ENCODE measurements at places on chromosomes 13 and 19.

- DNase-seq = no peak
Measured at GRCh38 chr19:11984986-11985385, 20.1 kb downstream of the ZNF763 start.

- DNase-seq = no peak
Measured at GRCh38 chr19:5572556-5573286, 5.0 kb upstream of the TINCR start.

GRCh38 chr13:99392470-99393135, 85.4 kb upstream of the GPR183 start:
- DNase-seq = no peak

GRCh38 chr13:52780092-52780491, 40.5 kb upstream of the CNMD start:
- DNase-seq = no peak

DNA sequence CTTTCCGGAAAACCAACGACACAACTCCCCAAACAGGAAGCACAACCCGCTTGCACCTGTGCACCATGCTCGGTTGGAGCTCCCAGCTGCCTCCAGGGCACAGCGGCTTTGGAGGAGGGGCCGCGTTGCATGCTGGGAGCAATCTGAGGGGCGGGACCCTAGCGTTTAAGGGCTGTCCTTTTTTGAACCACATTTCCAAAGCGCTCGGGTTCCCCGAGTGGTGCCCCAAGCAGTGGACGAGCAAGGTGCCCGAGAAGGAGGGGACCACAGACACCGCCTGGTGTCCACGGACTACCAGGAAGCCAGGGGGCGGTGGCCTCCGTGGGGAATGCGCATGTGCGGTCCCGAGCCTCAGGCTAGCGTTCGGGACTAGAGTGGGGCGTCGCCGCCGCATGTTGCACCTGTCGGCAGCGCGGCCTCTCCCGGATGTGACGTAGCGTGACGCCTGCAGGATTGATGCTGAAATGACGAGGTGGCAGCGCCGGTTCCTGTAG, 11.9 kb upstream of the ZNF57 start:
- DNase-seq = peak; percentile 19

- no peak for DNase-seq
Measured at GRCh38 chr13:43232144-43232872, 208.9 kb downstream of the DNAJC15 start.

DNA sequence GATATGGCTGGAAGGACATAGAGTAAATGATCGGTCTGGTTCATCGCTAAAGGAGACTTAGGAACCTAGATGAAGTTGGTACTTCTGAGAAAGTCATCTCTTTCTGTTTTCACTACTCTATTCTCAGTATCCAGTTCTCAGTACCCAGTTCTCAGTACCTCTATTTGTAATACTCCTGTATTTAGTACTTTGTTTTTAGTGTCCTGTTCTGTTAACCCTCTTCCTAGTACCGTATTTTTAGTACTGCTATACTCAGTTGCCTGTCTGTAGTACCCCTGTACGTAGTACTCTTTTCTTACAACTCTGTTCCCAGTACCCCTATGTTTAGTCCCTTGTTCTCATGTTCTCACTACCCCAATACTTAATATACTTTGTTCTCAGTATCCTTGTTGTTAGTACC, 1.2 kb downstream of the RFXAP start:
- no peak for DNase-seq

- peak; percentile 64 for DNase-seq
Measured at GRCh38 chr13:98484289-98485219, 92.4 kb downstream of the STK24 start.

GRCh38 chr13:90197722-90198121, 1149.8 kb upstream of the MIR17HG start:
- DNase-seq = no peak

DNA sequence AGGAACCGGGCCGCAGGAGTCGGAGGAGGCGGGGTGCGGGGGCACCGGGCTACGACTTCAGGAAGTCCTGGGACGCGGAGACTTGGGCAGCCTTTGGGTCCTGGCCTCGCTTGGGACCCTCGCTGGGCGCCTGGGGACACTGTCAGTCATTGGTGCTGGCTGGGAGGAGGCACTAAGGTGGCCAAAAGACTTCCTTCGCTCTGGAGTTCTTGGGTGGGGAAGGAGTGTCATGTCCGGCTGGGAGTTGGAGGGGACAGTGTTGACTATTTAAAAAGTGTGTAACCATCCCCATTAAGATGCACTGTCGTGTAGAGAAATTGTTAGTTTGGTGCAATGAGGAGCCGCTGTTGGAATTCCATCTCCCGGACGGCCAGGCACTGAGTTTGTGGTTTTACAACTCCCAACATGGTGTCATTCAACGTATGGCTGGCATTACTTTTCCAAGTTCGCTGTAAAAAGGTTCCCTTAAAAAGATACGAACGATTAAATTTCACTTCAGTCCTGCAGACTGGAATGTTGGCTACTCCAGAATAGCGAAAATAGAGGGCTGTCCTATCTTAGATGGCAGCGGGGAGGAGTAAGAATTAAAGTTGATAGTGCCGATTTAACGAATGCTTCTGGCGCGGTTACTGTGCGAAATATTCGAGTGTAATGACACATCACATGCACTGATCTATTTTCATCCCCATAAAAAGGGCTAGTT, 776 bp downstream of the DNAJC3 start:
- no peak for DNase-seq

DNA sequence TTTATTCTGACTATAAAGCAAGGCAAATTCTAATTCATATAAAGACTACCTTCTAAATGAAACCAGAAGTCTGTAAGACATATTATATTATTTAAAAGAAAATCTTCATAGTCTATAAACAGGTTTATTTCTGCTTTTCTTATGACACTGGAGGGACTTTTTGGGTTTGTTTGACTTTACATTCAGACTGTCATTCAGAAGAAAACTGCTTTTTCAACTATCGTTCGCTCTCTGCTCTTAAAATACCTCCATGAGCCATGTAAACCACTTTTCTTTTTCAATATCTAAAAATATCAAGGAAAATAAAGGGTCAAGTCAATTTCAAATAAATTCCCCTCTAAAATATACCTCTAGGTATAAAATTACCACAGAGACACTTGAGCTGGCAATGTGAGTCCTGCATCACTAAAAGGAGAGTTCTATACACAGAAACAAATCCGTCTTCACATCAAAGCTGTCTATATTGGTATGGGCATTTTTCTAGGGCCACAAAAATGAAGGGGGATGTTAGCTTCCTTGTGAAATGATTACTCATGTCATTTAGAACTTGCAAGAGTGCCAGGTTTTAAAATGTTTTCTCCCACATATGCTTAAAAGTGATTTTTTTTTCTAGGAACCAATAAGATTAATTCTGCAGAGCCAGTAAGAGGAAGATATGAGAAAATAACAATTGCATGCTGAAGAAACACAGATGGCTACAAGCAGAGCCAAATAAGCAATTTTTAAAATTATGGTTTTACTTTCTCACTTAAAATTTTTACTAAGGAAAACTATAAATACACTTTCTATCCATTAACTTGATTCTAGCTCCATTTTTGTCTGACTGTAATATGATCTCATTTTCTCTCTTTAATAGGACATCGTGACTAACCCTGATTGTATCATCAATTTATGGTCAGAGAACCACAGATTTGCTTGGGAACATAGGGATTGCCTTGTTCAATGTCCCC, 181.8 kb downstream of the TBC1D4 start:
- DNase-seq = no peak

GRCh38 chr13:73230716-73231115, 171.9 kb downstream of the KLF5 start:
- DNase-seq = no peak

DNA sequence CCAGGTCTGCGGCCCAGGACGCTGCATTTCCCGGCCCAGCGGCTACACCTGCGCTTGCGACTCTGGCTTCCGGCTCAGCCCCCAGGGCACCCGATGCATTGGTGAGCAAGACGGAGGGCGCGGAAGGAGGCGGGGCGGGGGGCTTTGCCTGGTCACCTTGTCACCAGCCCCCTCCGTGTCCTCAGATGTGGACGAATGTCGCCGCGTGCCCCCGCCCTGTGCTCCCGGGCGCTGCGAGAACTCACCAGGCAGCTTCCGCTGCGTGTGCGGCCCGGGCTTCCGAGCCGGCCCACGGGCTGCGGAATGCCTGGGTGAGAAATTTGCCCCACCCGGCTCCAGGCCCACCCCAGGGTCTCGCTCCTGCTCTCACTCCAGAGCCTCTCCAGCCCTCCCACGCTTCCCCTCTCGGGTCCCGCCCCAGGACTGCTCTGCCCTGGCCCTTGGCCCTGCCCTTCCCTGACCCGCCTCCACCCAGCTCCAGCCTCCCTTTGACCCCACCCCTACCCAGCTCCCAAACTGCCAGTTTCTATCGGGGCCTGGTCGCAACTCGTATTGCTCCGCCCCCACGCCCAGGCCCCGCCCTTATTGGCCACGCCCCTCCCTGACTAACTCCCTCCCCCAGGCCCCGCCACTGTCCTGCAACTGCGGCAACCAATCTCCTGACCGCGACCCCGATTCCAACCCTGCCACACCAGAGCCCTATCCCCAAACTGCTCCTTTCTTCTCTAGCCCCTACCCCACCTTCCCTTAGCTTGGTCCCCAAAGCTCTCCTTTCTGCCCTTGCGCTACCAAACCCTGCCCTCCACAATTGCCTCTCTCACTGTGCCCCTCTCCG, 8.6 kb downstream of the LTBP4 start:
- peak; percentile 83 for DNase-seq

- no peak for DNase-seq
Measured at GRCh38 chr13:39918620-39919236, 263.3 kb downstream of the COG6 start.

DNA sequence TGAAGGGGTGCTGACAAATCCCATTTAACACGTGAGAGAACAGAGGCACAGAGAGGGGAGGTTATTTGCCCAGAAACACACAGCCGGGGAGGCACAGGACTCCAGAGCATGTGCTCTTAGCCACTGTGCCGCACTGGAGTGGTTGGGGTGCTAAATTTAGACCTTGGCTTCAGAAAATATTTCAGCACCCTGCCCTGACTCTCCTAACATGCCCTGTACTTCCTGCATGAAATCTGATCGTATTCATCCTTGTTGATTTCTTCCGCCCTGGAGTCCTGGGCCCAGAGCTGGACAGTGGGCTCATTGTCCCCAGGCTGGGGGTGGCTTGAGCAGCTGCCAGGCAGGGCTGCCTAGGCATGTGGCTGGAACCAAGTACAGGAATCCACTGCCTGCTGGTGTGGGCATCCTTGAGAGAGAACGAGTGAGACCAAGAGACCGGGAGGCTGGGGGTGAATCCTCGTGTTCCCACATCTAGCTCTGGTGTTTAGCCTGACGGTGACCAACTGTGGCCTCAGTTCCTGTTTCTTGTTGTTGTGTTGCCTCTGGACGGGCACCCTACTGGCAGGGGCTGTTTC, 5.3 kb downstream of the SLC27A1 start:
- no peak for DNase-seq

- DNase-seq = no peak
Measured at GRCh38 chr19:18100710-18101109, 3.1 kb downstream of the MAST3 start.

GRCh38 chr13:107838588-107839161, 376.7 kb downstream of the LIG4 start:
- DNase-seq = no peak

DNA sequence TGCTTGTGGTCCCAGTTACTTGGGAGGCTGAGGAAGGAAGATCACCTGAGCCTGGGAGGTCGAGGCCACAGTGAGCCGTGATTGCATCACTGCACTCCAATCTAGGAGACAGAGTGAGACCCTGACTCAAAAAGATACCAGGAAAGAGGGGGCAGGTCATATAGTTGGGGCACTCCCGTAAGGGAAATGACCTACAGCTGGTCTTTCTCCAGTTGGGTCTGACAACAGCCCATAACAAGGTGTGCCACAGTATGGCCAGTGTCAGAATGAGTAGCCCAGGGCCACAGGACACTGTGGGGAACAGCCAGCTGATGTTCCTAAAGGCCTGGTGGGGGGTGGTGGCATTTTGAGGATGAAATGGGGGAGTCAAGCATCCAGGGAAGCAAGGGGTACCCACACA, 10.8 kb downstream of the DNMT1 start:
- DNase-seq = no peak

DNA sequence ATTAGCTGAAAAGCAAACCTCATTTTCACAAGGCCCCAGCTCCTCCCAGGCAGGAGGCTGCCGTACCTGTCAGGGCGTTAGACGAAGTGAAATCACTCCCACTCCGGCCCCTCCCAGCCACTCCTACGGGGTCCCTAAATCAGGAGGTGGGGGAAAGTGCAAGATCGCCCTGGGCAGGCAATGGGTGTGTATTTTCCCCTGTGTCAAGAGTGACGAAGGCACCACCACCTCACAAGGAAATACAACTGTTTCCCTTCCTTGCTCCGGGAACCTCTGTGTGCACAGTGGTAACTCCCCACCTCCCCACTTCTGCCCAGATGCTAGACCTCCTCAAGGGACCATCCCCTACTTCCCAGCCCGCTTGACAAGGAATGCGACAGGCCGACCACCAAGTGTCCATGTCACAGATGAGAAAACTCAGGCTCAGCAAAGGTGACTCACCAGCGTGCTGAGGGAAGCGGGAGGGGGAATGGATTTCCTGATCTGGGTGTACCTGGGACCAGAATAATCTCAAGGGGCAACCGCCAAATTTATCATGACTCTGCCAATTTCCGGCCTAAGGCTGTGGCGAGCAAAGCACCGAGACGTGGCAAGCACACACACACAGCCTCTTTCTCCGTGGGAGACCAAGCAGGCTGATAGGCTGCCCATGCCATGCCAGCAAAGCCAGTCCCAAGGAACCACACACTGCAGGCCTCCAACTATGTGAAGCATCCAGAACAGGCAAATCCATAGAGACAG, 7.3 kb downstream of the PPP6R1 start:
- peak; percentile 47 for DNase-seq

GRCh38 chr19:55530996-55531395, 5.9 kb downstream of the SBK2 start:
- DNase-seq = no peak

- no peak for DNase-seq
Measured at GRCh38 chr19:45954156-45954555, 19.5 kb downstream of the NOVA2 start.

- DNase-seq = no peak
Measured at GRCh38 chr19:18300930-18301717, 19.7 kb upstream of the JUND start.

GRCh38 chr13:105937451-105937850, 598.0 kb downstream of the EFNB2 start:
- no peak for DNase-seq

- DNase-seq = no peak
Measured at GRCh38 chr13:49132479-49133002, 87.6 kb upstream of the MLNR start.

DNA sequence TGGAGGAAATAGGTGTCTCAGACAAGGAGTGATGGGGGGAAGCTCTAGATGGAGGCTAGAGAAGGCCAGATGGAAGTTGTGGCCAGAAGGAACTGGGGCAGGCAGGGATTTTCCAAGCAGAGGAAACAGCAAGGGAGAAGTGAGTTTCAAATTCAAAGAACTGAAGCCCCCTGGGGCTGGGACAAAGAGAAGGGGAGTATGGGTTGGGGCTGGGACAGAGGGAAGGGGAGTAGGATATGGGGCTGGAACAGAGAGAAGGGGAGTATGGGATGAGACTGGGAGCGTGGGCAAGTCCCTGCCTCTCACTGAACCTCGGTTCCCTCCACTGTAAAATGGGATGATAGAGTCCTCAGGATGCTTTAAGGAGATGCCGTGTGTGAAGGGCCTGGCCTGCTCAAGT, 1.9 kb upstream of the GTF2F1 start:
- no peak for DNase-seq

- no peak for DNase-seq
Measured at GRCh38 chr13:50798923-50799322, 44.6 kb downstream of the DLEU7 start.

GRCh38 chr13:91302111-91302510, 45.4 kb upstream of the MIR17HG start:
- DNase-seq = no peak

- peak; percentile 69 for DNase-seq
Measured at GRCh38 chr19:40466219-40466984, 399 bp upstream of the SPTBN4 start.
